ENCODE measurements at places on chromosomes 5 and 9.

- DNase-seq = no peak
Observed at GRCh38 chr5:139162448-139162847, 35.7 kb downstream of the SIL1 start.

GRCh38 chr9:4508246-4508906, 18.1 kb downstream of the SLC1A1 start:
- no peak for DNase-seq

GRCh38 chr9:14062586-14063221, 251.2 kb downstream of the NFIB start:
- no peak for DNase-seq

GRCh38 chr9:112032009-112032408, 135.4 kb downstream of the UGCG start:
- DNase-seq = no peak

Measured in Ammon's horn (tissue), 1 donor.